Activated T-helper 1 cell treated with anti-CD3 and anti-CD28 coated beads, Interleukin-2, amount 50 U/mL, for 16 hours (primary cell): ENCODE measurements at places on chromosomes 5 and 9.

- peak; percentile 86 for DNase-seq
Observed at GRCh38 chr9:129888293-129889121, 53.2 kb downstream of the USP20 start.

DNA sequence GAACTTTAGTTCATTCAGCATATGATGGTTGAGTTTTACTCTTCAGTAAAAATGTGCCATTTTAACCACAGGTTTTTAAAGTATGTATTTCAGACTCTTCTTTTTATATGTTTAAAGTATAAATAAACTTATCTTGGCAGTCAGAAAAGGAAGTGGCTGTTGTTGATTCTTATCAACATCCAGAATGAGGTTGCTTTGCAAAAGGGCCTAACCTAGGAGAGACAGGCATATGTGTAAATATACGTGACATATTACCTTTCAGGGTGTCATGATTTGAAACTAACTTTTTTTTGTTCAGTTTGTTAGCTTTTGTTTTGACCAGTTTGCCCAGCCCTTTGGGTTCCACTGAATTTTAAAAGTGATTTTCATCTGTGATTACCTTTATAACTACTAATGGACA is 7.4 kb downstream of the SMARCA2 start:
- DNase-seq, result no peak

DNA sequence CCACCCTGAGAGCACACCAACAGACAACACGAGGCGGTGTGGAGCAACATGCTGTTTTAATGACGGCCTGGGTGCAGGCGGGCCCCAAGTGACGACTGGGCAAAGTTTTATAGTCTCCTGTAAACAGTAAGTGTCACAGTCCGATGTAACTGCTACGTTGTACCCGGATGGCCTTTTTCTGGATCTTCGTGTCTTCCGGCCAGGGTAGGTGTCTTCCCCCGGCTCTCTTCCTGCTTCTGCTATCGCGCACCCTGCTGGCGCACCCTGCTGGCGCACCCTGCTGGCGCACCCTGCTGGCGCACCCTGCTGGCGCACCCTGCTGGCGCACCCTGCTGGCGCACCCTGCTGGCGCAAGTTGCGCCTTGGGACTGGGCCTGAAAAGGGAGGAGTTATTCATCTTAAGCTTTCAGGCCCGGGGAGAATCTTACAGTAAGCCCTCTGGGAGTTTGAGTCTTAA is 143.0 kb upstream of the TARS1 start:
- no peak for DNase-seq

DNA sequence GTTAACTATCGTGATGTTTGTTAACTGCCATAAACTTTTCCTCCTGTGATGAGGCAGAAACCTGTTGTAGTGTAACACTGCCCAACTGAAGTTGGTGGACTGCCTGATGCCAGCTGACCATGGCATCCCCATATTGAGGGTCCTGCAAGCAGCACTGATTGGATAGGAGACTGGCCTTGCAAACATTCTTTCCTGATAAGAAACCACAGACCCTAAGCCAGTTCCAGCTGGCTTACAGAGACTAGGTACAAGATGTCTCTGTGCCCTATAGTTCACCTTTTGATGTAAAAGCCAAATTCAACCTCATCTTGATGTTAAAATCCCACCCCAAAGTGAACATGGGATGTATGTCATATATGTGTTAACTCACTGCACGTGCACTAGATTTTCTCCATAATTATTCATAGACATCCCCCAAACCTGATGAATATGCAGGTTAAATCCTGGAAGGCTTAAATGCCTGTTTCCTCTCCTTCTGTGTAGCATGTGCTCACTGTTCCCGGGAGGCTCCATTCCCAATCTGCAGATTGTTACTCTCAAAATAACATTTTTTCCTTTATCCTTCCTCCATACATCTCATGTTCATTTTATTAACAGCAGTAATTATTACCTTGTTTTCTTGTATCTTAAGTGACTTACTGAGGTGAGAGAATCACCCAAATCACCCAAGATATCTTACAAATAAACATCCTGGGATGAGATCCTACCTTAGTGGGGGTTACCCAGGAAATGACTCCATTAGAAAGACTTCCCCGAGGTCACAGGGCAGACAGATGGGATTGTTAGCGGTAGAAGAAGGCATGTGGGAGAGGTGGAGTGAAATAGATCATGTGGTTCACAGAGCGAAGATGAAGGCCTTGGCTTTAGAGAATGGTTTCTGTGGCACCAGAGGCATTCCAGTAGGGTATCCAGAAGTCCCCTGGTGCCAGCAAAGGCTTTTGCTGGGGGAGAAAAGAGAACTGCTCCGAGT is 566.7 kb downstream of the CCDC171 start:
- no peak for DNase-seq

DNA sequence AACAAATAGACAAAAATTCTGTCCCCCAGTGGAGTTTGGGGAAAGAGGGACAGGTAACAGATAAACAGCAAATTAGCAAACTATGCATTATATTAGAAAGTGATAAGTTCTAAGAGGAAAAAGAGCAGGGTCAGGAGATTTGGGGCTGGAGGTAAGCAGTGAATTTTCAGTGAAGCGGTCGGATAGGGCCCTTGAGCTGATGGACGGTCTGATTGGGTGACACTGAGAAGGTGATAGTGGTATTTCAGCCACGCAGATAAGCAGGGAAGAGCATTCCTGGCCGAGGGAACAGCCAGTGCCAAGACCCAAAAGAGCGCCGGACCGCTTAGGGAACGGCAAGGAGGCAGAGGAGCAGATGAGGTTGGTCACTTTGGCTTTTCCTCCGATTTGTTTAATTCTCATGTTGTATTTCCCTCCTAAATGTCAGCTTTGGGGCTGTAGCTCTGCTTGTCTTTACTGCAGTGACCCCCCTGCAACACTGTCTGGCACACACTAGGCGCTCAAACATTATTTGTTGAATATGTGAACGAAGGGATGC is 1.1 kb upstream of the PTPN3 start:
- no peak for DNase-seq

GRCh38 chr9:93458712-93459111 is 5.3 kb upstream of the FAM120AOS start:
- no peak for DNase-seq

DNA sequence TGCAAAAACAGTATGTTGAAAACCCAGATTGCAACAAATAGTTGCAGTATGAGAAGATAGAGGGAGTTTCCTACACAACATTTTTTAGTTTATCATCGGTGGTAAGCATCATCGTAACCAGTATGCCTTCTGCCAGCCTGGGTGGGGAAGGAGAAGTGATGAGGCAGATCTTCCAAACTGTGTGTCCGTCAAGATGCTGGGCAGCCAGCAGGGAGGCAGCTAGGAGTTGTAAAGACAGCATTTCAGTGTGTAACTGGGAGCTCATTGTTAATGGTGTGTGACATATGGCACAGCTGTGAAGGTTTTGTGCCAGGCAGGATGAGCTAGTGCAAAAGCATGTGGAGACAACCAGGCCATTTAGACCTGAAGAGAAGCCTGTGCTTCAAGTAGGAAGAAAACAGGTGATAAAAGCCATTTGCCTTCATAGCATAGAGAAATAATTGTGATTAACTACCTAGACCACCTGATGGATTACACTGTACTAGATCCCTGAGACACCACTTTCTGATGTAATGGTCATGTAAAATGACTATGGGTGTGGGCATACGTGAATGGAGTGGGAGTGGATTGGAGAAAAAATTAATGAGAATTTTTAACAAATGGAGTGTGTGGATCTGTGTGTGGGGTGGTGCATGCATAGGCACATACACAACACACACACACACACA is 347.0 kb upstream of the ADAMTSL1 start:
- no peak for DNase-seq

- DNase-seq, result no peak
Observed at GRCh38 chr5:78300464-78301045, 6.1 kb upstream of the AP3B1 start.

GRCh38 chr9:72623156-72623555 is 101.7 kb downstream of the TMC1 start:
- DNase-seq, result no peak

DNA sequence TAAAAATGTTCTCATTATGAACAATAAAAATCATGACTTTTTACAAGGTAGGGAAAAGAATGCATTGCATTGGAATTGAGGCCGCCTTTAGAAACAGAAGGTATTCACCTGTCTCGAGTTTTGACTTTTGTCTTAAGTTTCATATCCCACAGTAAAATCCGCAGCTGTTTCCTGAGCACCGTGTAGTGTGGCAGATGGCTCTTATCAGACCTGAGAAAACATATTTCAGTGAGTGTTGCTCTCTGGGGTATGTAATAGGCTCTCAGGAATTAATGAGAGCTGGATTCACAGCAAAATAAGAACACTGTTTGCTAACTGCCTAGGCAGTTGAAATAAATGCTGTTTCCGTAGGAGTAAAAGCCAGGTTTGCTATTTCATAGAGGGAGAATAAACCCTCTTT is 221.4 kb downstream of the CFAP90 start:
- DNase-seq, result no peak

DNA sequence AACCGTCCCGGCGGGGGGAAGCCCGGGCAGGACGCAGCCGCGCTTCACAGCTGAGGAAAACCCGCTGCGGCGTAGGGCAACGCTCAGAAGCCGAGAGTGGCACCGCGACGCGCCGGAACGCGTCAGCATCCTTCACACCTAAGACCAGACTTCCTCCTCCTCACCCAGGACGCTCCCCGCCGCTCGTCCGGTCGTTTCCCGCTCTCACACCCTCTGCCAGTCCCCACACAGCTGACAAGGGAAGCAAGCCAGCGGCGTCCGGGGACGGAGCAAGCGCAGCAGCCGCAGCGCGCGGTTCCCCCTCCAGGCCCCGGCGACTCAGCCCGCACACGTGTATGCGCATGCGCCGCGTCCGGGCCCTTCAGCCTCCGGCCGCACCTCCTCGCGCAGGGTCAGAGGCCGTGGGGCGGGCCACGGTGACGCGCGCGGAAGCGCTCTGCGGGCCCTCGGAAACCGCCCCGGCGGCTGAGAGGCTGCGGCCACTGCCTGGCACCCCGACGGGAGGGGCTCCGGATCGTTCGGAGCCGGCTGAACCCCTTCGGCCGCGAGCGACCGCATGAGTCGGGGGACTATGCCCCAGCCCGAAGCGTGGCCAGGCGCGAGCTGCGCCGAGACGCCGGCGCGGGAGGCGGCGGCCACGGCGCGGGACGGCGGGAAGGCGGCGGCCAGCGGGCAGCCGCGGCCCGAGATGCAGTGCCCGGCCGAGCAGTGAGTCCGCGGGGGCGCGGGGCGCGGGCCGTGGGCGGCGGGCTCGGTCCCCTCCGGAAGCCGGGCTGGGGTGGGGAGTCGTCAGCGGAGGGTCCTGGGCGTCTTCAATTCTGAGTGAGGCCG is at the start of gene OTULIN:
Gene OTULIN, plus strand, starts transcription at position 449 of the 831 bp plus-strand sequence. Its CDS starts 108 bp downstream, at position 557.
- peak; percentile 81 for DNase-seq
